Esophagus squamous epithelium (tissue), 5 donors: ENCODE measurements at places on chromosomes 12 and 14.

DNA sequence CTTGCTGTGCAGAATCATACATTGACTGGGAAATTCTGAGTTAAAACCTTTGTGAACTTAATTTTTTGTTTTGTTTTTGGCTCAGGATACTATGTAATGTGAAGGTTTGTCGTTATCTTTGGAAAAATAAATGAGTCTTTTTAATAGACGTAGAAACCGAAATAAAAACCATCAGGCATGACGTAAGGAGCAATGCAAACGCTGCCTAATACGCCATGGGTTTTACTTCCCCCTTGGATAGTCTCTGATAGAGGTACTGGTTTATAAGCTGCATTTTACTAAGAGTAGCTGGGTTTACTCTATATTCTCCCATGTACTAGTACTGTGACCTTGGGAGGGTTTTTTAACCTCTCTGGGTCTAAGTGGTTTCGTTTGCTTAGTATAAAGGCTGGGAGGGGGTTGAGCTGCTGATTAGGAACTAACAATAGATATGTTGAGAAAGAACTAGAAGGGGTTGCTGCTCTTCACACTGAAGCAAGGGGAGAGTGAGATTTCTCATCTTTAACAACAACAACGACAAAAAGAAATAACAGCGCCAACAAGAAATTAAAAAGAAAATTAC lies 66.8 kb upstream of the SLCO1C1 start:
- no peak for DNase-seq

GRCh38 chr14:100532906-100533655 lies 54.1 kb downstream of the BEGAIN start:
- no peak for DNase-seq

GRCh38 chr12:102865821-102866615 lies 51.0 kb downstream of the PAH start:
- DNase-seq: no peak

- DNase-seq: no peak
These were observed 55.3 kb downstream of the FIGNL2 start for GRCh38 chr12:51793201-51793600.

DNA sequence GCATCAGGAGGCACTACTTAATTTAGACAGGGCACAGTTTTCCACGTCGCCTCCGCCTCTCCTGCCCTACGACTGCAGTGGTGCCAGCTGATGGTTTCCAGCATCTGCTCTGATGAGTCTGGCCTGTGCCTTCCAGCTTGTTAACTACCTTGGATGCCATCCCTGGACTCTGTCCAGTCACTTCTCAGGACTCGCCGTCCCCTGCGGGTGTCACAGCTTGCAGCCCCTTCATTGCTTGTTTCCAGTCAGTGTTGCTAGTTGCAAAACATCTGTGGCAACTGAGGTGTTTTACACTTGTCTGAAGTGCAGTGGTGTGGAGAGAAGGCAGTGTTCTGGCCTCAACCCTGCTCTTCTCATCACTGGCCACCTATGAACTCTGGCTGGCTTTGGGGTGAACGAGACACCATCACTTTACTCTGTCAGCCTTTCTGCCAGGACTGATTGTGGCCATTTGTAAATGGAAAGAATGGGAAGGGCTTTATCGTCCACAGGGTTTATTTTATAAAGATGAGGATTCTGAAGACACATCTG lies 8.3 kb downstream of the ADGRD1 start:
- no peak for DNase-seq
